ENCODE measurements at places on chromosomes 7 and 10.

GRCh38 chr7:121034929-121035328 lies 46.4 kb downstream of the CPED1 start:
- DNase-seq = no peak

DNA sequence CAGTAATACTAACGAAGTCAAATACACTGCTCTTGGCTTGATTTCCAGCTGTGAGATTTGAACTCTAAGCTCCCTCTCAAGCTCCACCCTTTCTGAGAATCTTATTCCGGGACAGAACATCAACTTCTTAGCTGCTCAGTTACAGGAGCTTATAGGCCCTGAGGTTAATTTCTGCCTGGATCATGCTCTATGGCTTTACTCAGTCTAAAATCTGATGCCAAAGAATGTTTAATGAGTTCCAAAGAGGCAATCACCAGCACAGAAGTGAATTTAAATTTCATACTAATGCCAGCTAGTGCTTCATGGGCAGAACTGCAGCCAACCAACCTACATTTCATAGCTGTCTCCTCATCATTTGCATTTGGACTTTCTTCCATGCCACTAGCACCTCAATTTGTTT lies 707.2 kb downstream of the MAGI2 start:
- DNase-seq = no peak

DNA sequence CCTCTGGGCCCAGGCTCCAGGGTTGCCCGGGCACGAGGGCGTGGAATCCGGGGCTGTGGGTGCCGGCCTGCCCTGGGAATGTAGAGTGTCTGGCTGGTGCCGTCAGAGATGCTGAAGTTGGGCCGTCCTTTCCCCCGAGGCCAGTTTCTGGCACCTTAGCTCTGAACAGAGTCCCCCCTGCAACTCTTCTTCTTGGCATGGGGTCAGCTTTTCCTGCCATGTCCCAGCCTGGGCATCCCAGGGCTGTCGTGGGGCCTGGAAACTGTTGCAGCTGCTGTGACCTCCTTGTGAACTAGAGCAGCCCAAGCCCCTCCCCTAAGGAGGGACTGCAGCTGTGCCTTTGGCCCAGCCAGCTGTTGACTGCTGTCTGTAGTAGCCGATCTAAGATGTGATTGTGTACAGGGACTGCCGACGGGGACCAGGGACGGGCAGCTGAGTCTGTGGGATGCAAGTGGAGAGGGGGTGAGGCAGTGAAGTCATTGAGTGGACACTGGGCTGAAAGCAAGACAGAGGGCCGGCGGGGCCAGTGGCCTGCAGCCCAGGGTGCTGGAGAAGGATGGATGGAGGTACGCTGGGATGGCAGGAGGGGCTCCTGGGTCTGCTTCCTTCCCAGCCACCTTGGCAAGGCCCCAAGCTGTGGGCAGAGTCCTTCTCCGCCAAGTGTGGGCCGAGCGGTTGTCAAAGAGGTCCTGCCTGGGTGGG lies 35.8 kb downstream of the GBX1 start:
- no peak for DNase-seq

DNA sequence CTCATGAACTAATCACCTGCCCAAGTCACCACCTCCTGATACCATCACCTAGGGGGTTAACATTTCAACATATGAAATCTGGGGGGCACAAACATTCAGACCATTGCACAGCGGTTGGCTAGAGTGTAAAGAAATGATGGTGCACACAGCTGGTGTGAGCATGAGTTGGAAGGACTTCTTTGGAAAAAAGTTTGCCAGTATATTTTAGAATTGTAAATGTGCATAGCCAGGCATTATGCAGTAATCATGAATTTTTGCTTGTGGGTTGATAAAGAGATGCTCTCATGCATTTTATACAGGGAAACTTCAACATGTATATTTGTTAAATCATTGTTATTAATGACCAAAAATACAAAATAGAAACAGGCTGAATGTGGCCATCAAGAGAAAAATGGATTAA lies 100.0 kb downstream of the VWC2 start:
- no peak for DNase-seq

DNA sequence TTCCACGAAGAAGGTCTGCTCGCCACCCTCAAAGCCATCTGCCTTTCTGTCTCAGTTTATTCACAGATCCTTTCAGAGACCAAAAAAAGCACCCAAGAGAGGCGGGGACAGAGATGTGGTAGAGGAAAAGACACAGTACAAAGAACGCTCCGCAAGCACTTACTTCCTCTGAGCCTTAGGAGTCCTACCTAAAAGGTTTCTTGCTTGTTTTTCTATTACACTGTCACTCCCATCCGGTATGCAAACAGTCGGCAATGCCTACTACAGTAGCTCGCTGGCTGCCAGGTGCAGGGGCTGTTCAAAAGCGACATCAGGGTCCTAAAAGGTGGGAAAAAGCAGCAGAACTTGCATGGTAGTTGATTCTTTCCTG lies 816 bp downstream of the TECPR1 start:
- no peak for DNase-seq

DNA sequence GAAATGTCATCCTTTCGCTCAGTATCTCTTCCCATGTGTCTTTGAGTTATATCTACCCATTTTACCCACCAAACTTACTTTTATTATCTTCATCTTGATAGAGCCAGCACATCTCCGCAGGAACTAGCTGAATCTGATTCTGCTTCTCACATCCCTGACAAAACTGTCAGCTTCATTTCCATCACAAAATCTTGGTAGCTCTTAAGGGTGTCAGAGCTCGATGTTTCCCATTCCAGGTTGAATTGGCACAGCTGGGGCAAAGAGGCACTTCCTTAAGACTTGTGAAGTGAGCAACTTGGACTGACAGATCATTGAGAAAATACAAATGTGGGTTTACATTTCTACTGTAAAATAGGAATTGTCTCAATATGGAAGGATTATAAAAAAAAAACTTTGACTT lies 434.5 kb downstream of the SUGCT start:
- no peak for DNase-seq

DNA sequence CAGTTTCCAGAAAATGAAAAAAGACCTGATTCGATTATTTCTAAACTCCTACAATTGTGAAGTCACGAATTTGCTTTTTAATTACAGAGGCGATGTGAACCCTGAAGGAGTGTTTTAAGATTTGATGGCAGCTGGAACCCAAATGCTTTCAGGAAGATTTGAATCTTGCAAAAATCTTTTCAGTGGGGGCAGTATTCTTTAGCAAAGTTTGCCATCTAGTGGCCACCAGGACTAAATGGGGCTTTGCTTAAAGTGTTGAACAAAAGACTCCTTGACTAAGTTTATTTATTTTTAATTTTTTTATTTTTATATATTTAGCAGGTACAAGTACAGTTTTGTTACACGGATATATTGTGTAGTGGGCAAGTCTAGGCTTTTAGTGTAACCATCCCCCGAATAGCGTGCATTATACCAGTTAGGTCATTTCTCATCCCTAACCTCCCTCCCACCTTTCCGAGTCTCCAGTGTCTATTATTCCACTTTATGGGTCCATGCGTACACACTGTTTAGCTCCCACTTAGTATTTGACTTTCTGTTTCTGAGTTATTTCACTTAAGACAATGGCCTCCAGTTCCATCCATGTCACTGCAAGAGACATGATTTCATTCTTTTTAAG lies 98.8 kb downstream of the CACNB2 start:
- peak; percentile 65 for DNase-seq

DNA sequence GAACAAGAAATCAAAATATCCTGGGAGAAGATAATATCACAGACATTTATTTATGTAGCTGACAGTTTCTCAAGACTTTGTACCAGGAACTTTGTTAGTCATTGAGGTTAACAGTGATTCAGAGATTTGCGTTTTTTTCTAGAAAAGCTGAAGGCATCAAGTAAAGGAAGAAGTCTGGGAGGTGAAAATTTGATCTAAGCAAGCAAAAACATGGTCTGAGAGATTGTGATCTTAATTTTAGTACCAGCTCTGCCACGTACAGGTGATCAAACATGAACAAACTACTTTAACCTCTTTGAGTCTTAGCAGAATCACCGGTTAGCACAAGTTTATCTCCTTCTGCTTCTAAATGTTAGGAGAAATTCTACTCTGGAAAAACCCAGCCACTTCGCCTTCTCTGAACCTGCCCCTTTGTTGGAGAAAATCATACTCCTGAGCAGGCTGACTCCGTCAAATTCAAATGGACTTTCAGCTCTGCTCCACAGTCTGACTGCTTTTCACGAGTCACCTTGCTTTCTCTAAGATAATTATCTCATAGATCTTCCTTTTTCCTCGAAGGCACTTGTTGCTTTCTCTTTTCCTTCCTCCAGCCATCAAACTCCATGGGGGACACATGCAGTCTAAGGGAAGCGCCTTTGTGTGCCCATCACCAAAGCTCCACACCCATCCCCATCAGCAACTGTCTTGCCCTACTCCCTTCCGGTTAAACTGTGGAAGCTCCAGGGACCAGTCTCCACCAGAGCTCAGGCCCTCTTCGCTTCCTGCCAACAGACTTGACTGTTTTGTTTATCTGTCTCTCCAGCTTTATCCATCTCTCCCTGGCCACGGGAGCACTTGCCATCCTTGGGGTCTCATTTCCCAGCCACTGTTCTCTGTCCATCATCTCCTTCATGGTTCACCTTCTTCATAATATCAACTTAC lies 86.3 kb downstream of the PRKCQ start:
- peak; percentile 50 for DNase-seq

DNA sequence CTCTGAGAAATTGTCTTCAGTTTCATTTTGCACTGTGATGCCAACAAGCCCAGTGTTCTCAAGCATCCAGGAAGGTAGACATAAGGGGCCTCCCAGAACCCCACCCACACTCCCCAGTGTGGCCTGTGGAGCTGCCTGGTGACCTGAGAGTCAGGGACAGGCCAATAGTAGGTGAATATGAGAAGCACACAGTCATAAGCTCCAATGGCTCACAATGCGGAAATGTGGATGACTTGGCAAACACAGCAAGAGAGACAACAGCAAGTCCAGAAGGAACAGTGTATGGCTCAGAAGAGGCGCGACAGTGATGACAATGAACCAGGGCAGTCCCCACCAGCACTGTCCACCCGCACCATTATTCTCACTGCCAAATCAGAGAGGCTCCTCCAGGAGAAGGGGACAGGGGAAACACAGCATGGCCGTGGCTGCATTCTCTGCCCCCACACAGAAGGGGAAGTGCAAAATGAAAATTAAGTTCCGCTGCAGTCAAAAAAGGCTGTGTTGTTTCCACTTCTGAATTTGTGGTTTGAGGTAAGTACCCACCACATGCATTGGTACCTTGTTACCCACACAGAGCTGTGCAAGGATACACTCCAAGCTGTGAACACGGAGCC lies 419.8 kb downstream of the GRID1 start:
- no peak for DNase-seq

- no peak for DNase-seq
These were observed 84.9 kb downstream of the NAMPT start for GRCh38 chr7:106199813-106200364.

DNA sequence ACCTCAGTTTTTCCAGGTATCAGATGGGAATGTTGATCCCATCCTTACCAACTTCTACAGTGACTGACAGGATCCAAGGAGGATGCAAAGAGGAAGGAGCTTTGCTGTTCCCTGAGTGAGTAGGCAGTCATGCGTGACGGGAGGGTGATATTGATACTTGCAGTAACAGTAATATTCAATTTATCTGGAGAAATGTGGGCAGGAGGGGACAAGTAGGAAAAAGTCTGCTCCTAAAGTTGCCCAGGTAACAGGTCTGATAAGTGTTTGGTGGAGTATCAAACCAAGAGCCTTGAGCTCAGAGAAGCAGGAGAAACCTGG lies 3.3 kb upstream of the ZCCHC24 start:
- no peak for DNase-seq

- no peak for DNase-seq
These were observed 30.3 kb downstream of the PIK3CG start for GRCh38 chr7:106895246-106895864.

GRCh38 chr10:22803261-22803885 lies 89.0 kb upstream of the PIP4K2A start:
- DNase-seq = peak; percentile 43

DNA sequence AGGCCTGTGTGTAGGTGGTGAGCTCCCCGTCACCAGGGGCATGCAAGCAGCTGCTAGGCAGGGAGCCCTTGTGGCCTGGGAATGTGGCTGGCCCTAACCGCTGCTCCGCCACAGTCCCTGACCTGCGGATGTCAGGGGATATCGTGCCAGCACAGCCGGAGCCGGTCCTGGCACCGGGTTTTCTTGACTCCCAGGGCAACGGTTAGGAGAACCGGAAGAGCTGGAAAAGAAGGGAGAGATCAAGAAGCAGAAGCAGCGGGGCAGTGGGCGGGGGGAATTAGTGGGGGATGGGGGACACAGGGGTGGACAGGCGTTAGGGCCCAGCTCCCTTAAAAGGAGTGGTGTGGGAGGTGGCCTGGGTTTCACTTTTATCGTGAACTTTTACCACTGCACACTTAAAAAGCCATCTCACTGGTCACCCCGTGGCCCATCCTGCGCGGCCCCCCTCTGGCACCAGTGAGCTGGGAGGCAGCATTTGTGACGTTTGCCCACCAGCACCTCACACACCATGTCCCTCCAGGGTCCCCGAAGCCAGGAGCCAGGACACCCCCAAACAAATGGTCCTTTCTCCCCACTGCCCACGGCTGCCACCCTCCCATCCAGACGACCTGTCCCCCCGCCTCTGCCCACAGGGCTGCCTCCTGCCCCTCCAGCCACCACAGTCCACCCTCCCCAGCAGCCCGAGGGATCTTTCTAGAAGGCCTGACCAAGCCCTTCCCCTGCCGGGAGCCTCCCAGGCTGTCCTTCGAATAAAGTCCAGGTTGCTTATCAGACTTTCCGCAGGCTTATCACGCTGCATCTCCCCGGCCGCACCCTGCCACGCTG lies 1.8 kb upstream of the MICALL2 start:
- DNase-seq = peak; percentile 75

DNA sequence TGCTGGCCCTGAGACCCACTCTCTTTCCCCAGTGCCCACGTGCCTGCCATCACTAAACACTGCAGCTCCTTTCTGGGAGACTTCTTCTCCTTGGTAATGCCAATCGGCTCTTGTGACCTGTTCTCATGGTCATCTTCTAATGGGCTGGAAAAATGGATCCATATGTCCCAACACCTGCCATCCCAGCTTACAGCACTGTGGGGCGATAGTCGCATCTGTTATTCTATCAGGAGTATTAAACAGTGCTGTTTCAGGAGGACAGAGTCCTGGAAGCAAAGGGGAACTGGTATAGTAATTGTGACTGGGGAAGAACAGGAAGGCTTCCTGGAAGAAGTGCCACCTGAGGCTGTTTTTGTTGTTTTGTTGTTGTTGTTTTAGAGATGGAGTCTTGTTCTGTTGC lies 411.2 kb downstream of the GLRX3 start:
- no peak for DNase-seq

DNA sequence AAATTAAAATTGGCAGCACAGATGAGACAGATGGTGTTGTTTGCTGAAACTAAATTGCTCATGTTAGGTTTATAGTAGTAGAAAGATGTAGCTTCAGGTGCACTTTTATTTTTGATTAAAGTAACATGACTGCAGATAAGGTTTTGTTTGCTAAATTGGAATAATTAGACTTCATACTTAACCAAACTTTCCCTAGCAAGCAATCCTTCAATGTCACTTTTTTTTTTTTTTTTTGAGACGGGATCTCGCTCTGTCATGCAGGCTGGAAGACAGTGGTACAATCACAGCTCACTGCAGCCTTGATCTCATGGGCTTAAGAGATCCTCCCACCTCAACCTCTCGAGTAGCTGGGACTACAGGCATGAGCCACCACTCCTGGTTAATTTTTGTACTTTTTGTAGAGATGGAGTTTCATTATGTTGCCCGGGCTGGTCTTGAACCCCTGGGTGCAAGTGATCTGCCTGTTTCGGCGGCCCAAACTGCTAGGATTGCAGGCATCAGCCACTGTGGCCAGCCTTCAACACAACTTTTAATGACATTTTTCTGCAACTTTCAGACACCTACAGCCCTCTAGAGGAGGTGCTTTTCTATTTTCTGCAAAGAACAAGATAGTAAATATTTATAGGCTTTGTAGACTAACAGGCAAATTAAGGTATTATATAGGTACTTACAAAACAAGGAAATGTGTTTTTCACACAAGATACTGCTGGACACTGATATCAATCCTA lies 84.8 kb upstream of the CCNY start:
- no peak for DNase-seq

All from umbilical cord (tissue), 2 donors.